Stimulated activated CD8-positive, alpha-beta memory T cell treated with anti-CD3 and anti-CD28 coated beads, Interleukin-4, amount 100 ng/mL, for 1 hour (primary cell): ENCODE measurements at places on chromosomes 2 and 18.
A peak's percentile ranks its signal among the peaks of the same experiment; 100 is the strongest.

- DNase-seq, result no peak
Observed at GRCh38 chr2:155145758-155146229, 447.3 kb downstream of the KCNJ3 start.

DNA sequence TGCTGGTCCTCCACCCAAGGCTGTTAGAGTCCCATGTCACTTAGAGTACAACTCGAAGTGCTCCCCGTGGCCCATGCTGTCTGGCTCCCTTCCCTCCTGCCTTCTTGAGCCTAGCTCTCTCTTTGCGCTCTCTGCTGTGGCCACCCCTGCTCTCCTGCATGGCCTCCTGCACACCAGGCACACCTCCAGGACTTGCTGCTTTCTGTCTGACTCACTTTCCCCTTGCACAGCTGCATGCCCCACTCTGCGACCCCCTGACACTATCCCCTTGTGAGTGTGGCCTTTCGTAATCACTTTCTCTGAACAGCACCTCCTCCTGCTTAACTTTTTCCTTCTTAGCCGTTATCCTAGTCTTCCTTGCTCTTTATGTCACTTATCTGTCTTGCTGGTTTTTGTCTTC, 343.6 kb downstream of the TGIF1 start:
- no peak for DNase-seq

DNA sequence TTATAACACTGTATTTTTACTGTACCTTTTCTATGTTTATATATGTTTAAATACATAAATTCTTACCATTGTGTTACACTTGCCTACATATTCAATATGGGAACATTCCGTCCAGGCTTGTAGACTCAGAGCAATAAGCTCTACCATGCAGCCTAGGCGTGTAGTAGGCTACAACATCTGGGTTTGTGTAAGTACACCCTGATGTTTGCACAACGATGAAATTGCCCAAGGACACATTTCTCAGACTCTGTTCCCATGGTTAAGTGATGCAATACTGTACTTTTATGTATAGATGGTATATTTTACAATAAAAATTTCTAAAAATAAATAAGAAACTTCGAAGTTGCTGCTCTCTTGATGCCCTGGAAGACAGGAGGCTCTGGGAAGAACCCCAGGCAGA, 38.4 kb downstream of the YPEL5 start:
- no peak for DNase-seq

DNA sequence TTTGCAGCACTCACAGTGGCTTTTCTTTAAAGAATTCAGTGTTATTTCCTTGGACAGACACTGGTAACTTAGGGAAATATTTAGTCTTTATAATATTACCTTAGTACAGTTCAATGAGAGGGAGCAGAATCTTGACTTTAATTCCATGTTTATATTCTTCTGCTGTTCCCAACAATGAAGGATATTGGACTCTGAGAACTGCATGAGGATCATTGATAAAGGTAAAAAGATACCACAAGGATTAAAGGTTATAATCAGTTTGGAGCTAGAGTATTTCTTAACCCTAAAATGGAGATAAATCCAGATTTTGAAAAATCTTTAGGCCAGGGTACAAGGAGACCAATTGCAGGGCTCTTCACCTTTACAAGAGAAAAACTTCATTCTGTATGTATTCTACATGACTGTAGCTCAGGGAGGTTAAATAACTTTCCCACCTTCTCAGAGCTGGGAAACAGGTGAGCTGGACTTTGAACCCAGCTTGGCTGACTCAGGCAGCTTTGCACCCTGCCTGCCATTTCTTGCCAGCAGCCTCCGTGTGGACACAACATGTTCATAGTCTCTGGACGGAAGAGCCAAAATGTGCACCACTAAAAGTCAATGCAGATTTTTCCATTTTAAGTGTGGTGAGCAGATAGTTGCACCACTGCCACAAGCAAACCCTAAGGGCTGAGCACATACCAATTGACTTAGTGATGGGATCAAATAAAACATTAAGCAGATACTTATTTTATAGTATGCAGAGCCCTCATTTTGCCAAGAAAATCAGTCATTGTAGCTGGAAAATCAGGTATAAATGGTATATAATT, 26.7 kb downstream of the UPP2 start:
- DNase-seq, result no peak

DNA sequence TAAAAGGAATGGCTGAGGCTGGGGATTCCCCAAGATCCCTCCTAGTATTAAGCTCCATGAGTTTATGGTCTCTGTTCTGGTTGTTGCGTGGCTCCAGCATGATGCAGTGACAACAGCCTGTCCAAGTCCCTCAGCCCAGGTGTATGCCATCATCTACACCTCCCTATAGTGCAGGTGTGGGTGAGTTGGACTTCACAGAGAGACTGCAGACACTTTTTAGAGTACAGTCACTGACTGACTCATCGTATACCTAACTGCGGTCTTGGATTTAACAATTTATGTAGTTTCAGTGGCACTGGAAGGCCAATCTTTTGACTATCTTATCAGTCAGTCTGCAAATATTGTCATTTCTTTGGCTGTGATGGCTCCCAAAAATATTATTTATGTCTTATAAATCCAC, 415.0 kb downstream of the TMX3 start:
- DNase-seq, result no peak

DNA sequence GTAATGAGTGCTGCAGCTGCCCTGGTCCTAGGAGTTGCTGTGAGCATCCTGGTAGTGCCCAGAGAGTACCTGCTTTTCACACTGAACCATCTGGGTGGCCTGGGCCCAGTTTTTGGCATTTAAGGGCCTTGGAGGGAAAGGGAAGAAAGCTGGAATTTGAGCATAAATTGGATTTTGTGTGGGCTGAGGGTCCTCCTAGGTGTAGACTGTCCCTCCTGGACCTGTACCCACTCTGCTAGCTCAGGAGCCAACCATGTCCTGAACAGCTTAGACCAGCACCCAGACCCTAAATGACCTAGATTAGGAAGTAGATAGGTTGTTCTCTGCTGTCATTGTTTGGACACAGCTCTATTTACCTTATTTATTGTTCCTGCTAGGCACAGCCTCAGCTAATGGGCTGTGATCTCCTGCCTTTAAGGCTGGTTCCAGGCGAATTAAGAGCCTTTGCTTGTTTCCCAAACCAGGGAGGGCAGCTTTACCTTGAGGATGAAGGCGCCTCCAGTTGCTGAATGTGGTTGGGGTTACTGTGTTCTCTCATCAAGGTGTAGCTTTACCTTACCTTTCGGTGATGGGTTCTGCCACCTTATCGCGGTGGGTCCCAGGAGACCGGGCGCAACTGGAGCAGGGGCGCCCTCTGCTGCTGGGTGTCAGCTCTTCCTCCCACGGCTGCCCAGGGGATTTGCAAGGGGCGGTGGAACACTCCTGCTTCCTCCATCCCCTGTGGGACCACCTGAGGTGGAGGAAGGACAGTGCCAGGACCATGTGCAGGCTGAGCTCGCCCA, 34.4 kb downstream of the ITGA6 start:
- peak; percentile 54 for DNase-seq

DNA sequence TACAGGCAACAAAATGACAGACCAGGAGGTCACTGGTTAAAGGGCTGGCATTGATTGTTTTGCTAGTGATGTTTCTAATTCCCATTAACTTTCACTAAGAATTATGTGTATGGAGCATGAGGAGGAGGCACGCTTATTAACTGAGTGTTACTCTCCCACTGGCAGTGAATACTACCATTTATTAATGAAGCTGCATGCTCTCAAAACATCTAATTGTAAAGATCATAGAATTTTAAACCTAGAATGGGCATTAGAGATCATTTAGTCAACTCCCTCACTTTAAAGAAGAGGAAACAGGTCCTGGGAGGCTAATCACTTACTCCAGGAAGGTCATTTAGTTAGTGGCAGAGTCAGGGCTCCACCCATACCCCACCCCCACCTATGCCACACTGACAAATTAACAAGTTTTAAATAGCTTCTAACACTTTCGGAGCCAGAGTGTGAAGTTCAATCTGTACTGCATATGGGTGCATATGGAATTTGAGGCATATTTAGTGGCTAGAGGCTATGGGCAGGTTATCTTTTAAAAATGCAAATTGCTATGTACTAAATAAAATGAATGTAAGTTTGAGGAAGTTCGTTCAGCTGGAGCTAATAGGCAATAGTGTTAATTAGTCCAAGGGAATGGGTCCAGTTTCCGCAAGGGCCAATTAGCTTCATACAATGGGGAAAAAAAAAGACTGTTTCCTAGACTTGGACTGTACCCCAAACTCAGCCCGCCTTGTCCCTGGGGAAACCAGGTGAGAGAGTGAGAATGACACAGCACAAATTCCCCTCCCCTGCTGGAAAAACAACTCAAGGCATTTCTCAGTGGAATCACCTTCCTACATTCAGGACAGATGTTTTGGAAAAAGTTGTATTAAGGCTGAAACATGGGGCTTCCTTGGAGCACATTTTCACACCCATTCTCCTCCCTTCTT, 178.8 kb downstream of the ICOS start:
- DNase-seq, result no peak

- DNase-seq, result no peak
Observed at GRCh38 chr2:151520976-151521375, 111.3 kb downstream of the RIF1 start.

- no peak for DNase-seq
Observed at GRCh38 chr2:233387225-233387624, 32.9 kb downstream of the DGKD start.

DNA sequence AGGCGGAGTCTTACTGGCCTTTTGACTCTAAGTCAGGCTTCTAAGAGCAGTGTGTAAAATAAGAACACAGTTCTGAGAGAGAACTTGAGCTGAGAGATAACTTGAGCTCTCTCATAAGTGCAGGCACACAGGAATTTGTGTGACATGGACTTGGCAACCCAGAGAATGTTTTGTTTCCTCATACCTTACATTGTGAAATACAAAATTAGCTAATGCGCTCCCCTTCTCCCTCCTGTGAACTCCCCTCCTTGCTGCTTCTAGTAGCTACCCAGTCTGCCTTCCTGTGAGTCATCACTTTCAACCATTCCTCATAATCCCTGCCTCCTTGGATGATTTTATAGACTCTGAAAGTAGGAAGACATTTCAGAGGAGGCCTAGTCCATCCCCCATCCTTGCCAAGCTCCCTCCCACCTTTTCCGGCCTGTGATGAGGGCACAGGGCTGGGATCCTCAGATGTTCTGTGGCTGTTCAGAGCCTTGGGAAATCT, 22.6 kb downstream of the FER1L5 start:
- no peak for DNase-seq

DNA sequence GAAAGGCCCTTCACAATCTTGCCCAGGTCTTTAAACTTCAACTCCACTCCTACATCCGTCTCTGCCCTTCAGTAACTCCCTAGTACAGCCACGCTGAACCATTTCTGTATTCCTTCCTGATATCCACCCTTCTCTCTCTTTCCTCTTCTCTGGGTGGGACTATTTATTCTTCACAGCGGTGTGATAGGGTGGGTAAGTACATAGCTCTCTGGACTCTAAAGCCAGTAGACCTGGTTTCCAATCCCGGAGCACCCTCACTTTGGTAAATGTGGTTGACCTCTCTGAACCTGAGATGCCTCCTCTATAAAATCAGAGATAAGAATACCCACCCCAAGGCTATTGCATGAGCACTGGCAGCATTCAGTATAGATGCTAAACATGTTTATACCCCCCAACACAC, 86.7 kb downstream of the ATL2 start:
- no peak for DNase-seq

DNA sequence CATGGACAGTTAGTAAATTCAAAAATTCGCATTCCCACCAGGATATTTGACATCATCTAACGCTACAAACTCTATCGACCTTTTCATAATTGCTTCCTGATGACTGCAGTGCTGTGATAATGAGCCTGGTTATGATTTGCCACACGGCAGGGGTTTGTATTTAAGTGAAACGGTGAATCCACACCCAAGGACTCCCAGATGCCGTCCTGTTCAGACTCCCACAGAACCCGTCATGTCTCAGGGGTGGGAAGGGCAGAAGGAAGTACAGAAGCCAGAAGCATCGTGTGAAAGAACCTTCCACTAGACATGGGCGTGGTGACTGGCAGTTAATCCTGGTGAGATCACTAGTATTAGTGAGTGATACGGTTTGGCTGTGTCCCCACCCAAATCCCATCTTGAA, 91.2 kb upstream of the TMEM18 start:
- DNase-seq, result no peak

- DNase-seq, result no peak
Observed at GRCh38 chr2:239322416-239323086, 78.3 kb downstream of the HDAC4 start.
